ENCODE measurements at places on chromosomes 2 and 18. TPM values are rescaled to one million over a fixed set of nuclear protein-coding genes. Genes with fewer than 3 reads are reported as not detected.

Gene RAB10
- total RNA-seq: 392 TPM

Gene SNED1
- total RNA-seq: 0.72 TPM

Gene SPATA3
- total RNA-seq: not detected

Gene ANKRD44
- total RNA-seq: 1.5 TPM

Gene TUBB8B
- not detected for total RNA-seq

Gene LBX2
- total RNA-seq: 4.0 TPM

Gene HOXD11
- total RNA-seq: 6.1 TPM

Gene BOLL
- not detected for total RNA-seq

Gene GALNT5
- 2.8 TPM for total RNA-seq

Gene POTEC
- not detected for total RNA-seq

Gene CRYGC
- not detected for total RNA-seq

Gene PLGLB1
- total RNA-seq: 1.1 TPM

Gene APCDD1
- not detected for total RNA-seq

Gene MTCL1
- total RNA-seq: 55.8 TPM

Gene LRRTM1
- total RNA-seq: not detected

Gene AQP4
- not detected for total RNA-seq

Gene ANO7
- 2.5 TPM for total RNA-seq

Gene FBXO11
- total RNA-seq: 37.6 TPM

Gene TUBA3D
- not detected for total RNA-seq

Gene RFTN2
- total RNA-seq: not detected

Gene TRIB2
- total RNA-seq: 0.41 TPM

Gene NETO1
- total RNA-seq: not detected

Gene CDK5R2
- 2.2 TPM for total RNA-seq

Gene LRRC30
- total RNA-seq: not detected

Gene FRZB
- not detected for total RNA-seq

Measured in A549 treated with CpdA at 1 μM for 4 hours (cell line).